Neural crest cell (in vitro differentiated cells): ENCODE measurements at places on chromosomes 1 and 21. TPM values are rescaled to one million over a fixed set of nuclear protein-coding genes. Genes with fewer than 3 reads are reported as not detected.

TMEM9 gene
- 78.1 and 89.4 TPM in 2 replicates for total RNA-seq

- H3K36me3 ChIP-seq = no peaks in the 10 kb centered on the region
- peaks cover 38% of the 10 kb centered on the region for H3K27me3 ChIP-seq
- H3K4me1 ChIP-seq = peaks cover 7% of the 10 kb centered on the region
- peak; percentile 84 for DNase-seq
Observed at GRCh38 chr1:36576118-36576517, 93.4 kb upstream of the CSF3R start.

DNA sequence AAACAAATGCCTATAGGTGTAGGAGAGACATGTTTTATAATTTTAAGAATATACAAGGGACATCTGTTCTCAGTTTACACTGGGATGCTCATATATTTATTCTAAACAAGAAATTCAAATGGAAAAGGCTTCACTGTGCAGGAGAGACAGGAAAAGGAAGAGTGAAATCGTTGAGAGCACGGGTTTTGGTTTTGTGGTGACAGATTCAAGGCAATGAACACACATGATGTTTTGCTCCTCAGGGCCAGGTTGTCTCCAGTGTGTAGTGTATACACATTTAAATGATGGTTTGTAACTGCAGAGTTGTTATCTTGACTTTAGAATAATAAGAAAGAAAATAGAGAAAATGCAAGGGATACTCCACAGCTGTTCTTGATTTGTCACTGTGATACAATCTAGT is 73.7 kb downstream of the S1PR1 start:
- no peak overlapping the region for H3K27ac ChIP-seq
- no peaks in the 10 kb centered on the region for H3K36me3 ChIP-seq
- peak overlapping the region; percentile 86 for H3K4me3 ChIP-seq

NADK gene
- 88.4 and 91.9 TPM in 2 replicates for total RNA-seq

GRCh38 chr1:232440325-232441035 is 189.5 kb downstream of the SIPA1L2 start:
- no peak for DNase-seq
- H3K4me1 ChIP-seq = peaks cover 40% of the 10 kb centered on the region
- H3K27ac ChIP-seq = no peak overlapping the region
- H3K36me3 ChIP-seq = peaks cover 41% of the 10 kb centered on the region

TEX38 gene
- 0.26 TPM in 1 of 2 replicates, not detected in the other for total RNA-seq

- no peaks in the 10 kb centered on the region for H3K27me3 ChIP-seq
- DNase-seq = no peak
- H3K36me3 ChIP-seq = no peaks in the 10 kb centered on the region
- peak overlapping the region; percentile 16 for H3K27ac ChIP-seq
Observed at GRCh38 chr1:62307895-62308492, 11.2 kb downstream of the KANK4 start.

GRCh38 chr1:109197158-109198042 is 16.3 kb upstream of the SARS1 start:
- no peak overlapping the region for H3K4me3 ChIP-seq
- no peaks in the 10 kb centered on the region for H3K27me3 ChIP-seq
- no peak for DNase-seq
- peak overlapping the region; percentile 14 for H3K27ac ChIP-seq
- H3K36me3 ChIP-seq = no peaks in the 10 kb centered on the region

DNA sequence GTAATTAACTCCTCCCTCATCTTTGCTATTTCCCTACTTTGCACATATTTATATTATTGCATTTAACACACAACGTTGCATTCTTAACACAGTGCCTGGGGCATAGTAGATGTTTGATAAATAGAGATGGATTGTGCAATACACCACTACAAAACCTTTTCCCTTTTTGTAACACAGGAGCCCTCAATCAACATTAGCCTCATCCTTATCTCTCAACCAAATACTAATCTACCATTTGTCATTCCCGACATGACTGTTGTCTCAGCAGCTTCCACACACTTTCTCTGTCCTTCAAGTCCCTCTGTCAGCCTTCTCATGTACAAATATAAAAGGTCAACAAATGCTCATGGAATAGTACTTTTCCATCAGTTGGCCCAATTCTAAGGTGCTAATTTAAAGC is 78.9 kb upstream of the KCNK2 start:
- no peak for DNase-seq
- no peaks in the 10 kb centered on the region for H3K4me1 ChIP-seq
- no peaks in the 10 kb centered on the region for H3K36me3 ChIP-seq
- no peak overlapping the region for H3K27ac ChIP-seq

DNA sequence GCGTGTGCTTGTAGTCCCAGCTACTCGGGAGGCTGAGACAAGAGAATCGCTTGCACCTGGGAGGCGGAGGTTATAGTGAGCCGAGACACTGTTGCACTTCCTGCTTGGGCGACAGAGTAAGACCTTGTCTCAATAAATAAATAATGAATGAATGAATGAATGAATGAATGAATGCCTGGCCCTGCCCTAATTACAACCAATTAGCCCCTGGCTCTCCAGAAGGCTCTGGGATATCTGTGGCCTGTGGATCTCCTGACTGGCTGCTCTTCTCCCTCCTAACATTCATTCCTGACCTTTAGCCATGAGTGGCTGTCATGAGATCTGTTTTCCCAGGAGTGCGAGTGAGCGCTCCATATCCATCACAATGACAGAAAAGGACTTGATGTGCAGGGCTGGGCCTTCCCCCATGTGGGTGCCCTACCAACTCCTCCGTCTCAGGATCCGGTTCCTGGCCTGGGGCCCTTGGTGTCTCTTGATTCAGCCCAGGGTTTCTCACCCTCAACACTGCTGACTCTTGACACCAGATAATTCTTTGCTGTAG is 243.6 kb upstream of the TMEM51 start:
- no peak overlapping the region for H3K4me3 ChIP-seq
- DNase-seq = no peak
- H3K27ac ChIP-seq = no peak overlapping the region
- no peaks in the 10 kb centered on the region for H3K36me3 ChIP-seq

RGSL1 gene
- total RNA-seq = not detected in 2 replicates

IL20 gene
- not detected in 2 replicates for total RNA-seq

GRCh38 chr1:1946540-1946939 is 27.5 kb upstream of the TMEM52 start:
- no peak for DNase-seq
- peaks cover 9% of the 10 kb centered on the region for H3K4me1 ChIP-seq
- peaks cover 9% of the 10 kb centered on the region for H3K27me3 ChIP-seq
- no peaks in the 10 kb centered on the region for H3K36me3 ChIP-seq

CCDC27 gene
- not detected in 2 replicates for total RNA-seq

CCDC17 gene
- 1.9 and 2.4 TPM in 2 replicates for total RNA-seq

GRCh38 chr1:206930210-206930798 is 8.6 kb upstream of the FCMR start:
- no peaks in the 10 kb centered on the region for H3K36me3 ChIP-seq
- no peaks in the 10 kb centered on the region for H3K27me3 ChIP-seq
- no peak overlapping the region for H3K27ac ChIP-seq
- DNase-seq = no peak
- H3K4me1 ChIP-seq = peaks cover 3% of the 10 kb centered on the region

DNA sequence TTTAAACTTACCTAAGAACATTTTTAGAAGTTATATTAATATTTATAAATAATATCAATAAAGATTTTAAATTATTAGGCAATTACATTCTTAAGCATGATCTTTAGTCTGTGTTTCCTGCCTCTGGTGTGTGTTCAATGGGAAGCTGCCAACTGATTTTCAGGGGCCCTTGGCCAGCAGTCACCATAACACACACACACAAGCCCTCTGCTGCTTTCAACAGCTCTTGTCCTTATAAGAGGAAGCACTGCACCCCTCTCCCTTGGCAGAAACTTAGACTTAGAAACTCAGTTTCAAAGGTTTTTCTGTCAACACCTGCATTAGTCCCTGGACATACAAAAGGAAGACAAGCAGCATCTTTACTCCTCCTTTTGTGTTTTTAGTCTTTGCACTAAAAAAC is 81.4 kb downstream of the VAV3 start:
- no peaks in the 10 kb centered on the region for H3K36me3 ChIP-seq
- DNase-seq = no peak
- H3K27me3 ChIP-seq = no peaks in the 10 kb centered on the region

- no peak for DNase-seq
- H3K36me3 ChIP-seq = no peaks in the 10 kb centered on the region
- no peak overlapping the region for H3K4me3 ChIP-seq
- peaks cover 61% of the 10 kb centered on the region for H3K27me3 ChIP-seq
- no peaks in the 10 kb centered on the region for H3K4me1 ChIP-seq
- H3K27ac ChIP-seq = no peak overlapping the region
Observed at GRCh38 chr1:223482766-223483165, 89.6 kb downstream of the CCDC185 start.

DNA sequence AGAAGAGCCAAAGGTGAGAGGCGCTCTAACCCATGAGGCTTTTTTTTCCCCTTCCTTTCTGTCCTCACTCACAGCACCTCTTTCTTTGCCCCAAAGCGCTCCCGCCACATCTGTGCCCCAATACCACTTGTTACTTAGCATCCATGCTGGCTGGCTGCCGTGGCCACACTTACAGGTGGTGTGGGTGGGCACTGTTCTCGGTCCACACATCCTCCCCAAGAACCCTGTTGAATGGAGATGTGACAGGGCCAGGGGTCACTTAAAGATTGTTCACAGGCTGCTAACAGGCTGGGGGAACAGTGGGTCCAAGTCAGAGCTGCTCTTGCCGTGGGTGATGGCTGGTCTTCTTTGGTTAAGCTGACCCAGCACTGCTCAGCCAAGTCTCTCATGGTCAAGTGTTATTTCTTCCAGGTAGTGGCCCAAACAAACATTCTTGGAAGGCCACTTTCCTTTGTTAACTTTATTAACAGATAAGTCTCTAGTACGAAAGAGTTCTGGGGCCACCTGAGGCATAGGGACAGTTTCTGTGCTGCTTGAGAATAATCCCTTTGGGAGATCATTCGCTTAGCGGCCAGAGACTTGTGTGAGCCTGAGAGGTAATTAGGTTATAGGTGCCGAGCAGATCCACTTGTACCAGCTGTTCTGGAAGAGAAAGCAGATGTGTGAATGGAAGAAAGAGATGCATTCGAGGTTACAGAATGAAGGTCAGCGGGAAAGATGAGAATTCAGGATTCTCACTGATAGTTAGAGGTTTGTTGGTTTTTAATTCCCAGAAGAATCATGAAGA is 62.6 kb upstream of the IRF2BP2 start:
- no peaks in the 10 kb centered on the region for H3K27me3 ChIP-seq
- peaks cover 13% of the 10 kb centered on the region for H3K4me1 ChIP-seq
- peaks cover 4% of the 10 kb centered on the region for H3K36me3 ChIP-seq
- no peak overlapping the region for H3K4me3 ChIP-seq
- DNase-seq = no peak

- no peak overlapping the region for H3K27ac ChIP-seq
- no peak overlapping the region for H3K4me3 ChIP-seq
- peaks cover 12% of the 10 kb centered on the region for H3K27me3 ChIP-seq
- H3K4me1 ChIP-seq = no peaks in the 10 kb centered on the region
Observed at GRCh38 chr21:43188181-43188580, 19.4 kb downstream of the CRYAA start.

DNA sequence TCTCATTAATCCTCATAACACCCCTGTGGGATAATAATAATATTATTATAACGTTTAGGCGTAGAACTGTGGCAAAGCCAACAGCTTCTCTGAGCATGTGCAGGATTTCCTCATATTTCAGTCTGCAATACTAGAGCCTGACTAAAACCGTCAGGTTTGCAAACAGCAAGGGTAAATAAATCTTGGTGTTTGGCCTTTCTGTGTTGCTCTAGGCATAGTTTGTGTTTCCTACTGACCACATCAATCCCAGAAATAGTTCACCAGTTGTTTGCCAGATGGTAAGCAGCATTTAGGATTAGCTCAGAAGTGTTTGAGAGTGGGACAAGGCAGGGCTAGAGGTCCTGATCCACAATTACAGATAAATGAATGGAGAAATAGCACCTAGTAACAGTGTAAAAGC is 2.8 kb upstream of the KCNA3 start:
- peaks cover 4% of the 10 kb centered on the region for H3K36me3 ChIP-seq
- H3K4me3 ChIP-seq = no peak overlapping the region
- peaks cover 15% of the 10 kb centered on the region for H3K4me1 ChIP-seq
- no peak for DNase-seq
- no peak overlapping the region for H3K27ac ChIP-seq

DNA sequence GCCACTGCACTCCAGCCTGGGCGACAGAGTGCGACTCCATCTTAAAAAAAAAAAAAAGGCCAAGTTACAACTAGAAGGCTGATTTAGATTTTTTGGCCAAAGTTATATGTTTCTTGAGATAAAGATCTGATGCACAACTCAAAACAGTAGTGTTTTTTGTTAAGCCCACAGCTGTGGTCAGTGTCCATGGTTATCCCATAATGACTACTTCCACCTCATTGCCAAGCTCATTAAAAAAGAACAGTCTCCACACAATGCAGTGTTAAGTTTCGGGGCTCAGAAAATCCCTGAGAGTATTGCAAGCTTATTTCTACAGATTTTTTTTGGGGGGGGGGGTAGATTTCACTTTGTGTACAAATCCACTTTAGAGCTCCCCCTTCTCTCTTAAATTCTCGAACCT is 120.5 kb downstream of the RUNX1 start:
- H3K4me3 ChIP-seq = no peak overlapping the region
- H3K27ac ChIP-seq = no peak overlapping the region
- no peaks in the 10 kb centered on the region for H3K27me3 ChIP-seq
- no peaks in the 10 kb centered on the region for H3K36me3 ChIP-seq

GRCh38 chr1:107318932-107319331 is 178.1 kb downstream of the NTNG1 start:
- H3K4me1 ChIP-seq = no peaks in the 10 kb centered on the region
- H3K4me3 ChIP-seq = no peak overlapping the region
- H3K27ac ChIP-seq = no peak overlapping the region
- H3K36me3 ChIP-seq = no peaks in the 10 kb centered on the region
- no peak for DNase-seq
- no peaks in the 10 kb centered on the region for H3K27me3 ChIP-seq

GRCh38 chr1:2344744-2345296 is 46.5 kb downstream of the MORN1 start:
- no peak overlapping the region for H3K27ac ChIP-seq
- no peaks in the 10 kb centered on the region for H3K27me3 ChIP-seq
- no peak overlapping the region for H3K4me3 ChIP-seq

DNA sequence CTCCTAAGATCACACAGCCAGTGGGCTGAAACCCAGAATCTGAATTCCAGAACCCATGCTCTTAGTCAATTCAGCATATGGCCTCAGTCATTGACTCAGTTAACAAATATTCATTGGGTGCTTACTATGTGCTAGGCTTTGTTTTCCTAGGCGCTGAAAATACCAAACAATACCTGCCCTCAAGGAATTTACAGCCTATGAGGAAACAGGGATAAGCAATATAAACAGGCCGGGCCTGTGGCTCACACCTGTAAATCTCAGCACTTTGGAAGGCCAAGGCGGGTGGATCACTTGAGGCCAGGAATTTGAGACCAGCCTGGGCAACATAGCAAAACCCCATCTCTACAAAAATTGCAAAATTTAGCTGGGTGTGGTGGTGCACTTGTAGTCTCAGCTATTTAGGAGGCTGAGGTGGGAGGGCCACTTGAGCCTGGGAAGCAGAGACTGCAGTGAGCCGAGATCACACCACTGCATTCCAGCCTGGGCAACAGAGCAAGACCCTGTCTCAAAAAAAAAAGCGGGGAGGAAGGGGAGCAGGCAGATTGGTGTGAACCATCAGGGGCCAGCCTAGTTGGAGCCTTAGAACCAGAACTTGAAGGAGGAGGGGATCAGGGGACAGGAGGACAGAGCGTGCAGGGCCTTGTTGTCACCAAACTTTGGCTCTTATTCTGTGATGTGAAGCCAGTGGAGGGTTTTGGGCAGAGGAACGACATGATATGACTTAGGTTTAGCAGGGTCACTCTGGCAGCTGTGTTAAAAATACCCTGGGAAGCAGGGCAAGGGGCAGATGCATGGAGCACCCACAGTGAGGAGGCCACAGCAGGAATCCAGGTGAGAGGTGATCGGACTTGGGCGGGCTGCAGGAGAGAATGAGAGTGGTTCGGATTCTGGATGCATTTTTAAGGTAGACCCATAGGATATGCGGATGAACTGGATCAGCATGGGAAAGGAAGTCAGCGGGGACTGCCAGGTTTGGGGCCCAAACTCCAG is 5.8 kb downstream of the TINAGL1 start:
- no peak overlapping the region for H3K4me3 ChIP-seq
- no peaks in the 10 kb centered on the region for H3K4me1 ChIP-seq
- H3K27me3 ChIP-seq = peaks cover 6% of the 10 kb centered on the region
- H3K36me3 ChIP-seq = no peaks in the 10 kb centered on the region
- H3K27ac ChIP-seq = peak overlapping the region; percentile 59
